ENCODE measurements at places on chromosomes 12 and 14. TPM values are rescaled to one million over a fixed set of nuclear protein-coding genes. Genes with fewer than 3 reads are reported as not detected.

DNA sequence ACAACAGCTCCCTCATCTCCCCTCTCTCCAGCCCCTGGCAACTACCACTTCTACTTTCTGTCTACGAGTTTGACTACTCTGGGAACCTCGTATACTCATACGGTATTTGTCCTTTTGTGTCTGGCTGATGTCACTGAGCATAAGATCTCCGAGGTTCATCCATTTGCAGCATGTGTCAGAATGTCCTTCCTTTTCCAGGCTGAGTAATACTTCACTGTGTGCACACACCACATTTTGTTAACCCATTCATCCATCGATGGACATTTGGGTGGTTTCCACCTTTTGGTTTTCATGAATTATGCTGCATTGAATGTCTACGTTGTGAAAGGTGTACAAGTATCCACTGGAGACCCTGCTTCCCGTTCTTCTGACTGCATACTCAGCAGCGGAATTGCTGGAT, 24.1 kb upstream of the DLK1 start:
- DNase-seq, result no peak

DNA sequence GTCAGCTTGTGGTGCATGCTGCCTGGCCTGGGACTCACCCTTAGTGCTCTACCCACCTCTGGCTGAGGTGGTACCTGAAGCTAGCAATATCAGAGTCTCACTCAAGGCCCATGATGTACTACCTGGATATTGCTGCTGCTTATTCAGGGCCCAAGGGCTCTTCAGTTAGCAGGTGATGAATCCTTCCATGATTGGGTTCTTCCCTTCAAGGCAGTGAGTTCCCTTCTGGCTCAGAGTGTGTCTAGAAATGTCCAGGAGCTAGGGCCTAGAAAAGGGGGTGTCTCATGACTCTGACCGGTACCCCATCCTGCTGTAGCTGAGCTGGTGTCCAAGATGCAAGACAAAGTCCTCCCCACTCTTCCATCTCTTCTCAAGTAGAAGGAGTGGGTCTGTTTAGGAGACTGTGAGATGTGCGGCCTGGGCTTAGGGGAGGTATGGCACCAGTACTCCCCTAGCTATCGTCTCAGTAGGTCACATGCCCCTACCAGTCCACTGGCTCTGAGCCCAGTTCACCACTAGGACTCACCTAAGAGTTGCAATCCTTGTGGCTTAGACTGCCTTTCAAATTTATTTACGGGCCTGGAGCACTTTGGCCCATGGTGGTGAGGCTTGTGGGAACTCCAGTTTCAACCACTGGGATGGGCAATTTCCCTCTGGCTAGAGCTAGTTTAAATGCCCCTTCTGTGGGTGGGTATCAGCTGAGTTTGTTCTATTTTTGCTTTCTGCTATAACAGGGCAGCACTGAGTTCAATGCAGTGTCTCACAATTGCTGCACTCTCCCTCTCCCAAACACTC, 12.2 kb downstream of the PRORP start:
- DNase-seq, result no peak

DNA sequence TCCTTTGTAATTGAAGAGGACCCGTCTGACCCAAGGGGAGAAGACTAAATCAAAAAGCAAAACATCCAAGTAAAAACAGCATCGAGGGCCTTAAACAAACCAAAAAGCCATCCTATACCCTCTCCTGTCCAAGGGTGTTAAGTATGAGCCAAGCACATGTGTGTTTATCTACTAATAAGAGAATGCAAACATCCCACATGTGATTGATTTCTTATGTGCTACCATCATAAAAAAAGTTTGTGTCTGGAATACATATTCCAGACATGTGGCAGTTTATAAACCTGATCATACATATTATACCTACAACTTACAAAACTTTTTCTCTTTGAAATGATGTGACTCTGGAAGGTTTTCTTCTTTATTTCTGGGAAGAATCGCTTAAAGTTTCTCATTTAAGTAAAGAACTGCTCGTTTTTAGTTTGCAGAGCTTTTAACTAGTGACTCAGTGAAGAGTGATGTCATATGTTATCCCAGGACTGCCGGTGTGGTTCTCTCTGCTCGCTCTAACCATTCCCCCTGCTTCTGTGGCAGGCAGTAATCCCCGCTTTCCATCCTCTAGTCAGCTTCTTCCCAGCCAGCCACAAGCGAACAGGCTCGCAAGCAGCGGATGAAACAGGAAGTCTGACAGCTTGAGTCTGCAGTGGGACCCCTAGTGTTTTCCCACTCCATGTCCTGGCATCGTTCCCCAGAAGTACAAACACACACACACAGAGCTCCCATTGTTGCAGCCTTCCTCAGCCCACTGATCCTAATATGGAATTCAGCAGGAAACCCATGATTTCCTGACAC, 431 bp upstream of the RHOJ start:
- DNase-seq, result peak; percentile 70

- no peak for DNase-seq
Observed at GRCh38 chr12:105931762-105932570, 206.8 kb downstream of the NUAK1 start.

DNA sequence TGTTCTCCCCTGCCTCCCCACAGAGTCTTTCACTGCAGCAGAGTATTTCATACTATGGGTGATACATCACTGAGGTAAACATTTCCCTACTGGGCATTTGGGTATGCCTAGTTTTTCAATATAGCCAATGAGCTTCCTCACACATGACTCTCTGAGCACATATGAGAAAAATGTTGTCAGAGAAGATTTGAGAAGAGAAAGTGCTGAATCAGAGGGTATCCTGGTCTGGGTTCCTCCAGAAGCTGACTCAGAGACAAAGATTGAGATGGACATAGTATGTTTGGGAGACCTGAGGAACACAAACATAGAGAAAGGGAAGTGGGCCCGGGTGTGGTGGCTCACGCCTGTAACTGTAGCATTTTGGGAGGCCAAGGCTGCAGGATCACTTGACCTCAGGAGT, 12.6 kb downstream of the SLC8B1 start:
- no peak for DNase-seq

- no peak for DNase-seq
Observed at GRCh38 chr14:33569821-33570687, 380.8 kb downstream of the EGLN3 start.

DNA sequence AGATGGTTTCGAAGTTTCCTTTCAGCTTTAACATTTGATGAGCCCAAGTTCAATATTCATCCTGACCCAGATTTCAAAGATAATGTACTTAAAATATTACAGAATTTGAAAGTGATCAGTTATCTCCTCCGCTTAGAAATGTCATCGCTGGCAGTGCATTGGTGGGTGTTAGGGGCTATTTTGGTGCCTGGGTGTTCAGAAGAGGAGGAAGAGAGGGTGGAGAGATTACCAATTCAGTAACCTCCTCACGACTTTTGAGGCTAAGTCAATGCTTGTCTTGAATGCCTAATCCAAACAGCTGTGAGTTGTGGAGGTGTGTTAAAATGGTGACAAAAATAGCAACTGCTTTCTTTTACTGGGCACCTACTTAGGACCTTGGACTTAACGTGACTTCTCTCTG, 13.8 kb upstream of the DGLUCY start:
- no peak for DNase-seq

GRCh38 chr12:90233168-90234100, 524.8 kb upstream of the ATP2B1 start:
- no peak for DNase-seq

DNA sequence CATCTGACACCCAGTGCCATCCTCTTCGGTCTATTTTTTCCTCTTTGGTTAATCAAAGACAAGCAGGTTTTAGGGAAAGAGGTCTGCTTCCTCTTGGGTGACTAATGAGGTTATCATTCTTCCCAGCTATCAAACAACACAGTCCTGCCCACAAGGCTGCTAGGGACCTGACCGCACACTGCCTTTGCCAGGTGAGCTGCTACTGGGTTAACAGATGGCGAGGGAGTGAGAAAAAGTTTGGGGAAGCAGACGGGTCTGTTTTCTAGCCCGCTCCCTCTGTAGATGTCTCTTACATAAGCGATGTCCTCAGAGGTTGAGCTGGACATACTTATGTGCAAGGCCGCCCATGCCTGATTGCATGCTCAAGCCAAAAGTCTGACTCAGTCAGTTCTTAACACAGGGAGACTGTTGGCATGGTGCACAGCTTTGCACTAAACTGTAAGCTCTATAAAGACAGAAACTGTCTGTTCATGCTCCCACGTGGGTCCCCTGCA, 94.1 kb downstream of the SLC15A4 start:
- DNase-seq, result no peak

GRCh38 chr12:31896514-31897039, 62.6 kb upstream of the RESF1 start:
- no peak for DNase-seq

GRCh38 chr14:41806366-41806975, 199.8 kb downstream of the LRFN5 start:
- no peak for DNase-seq

DNA sequence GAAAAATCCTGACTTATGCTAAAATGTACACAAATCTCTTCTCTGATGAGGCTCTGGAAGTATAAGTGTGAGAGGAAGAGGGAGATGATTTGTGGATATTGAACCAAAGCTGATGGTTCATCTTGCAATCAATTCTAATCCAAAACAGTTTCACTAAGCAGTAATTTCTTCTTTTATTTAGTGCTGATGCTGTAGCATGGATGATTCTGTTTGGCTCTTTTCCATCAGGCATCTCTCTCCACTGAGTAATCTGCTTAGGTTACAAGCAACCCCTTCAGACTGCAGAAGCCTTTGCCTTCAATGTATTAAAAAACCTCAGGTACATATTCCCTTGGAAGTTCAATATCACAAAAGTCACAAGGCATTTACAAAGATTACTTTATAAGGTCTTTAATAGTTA, 159.1 kb upstream of the CCDC198 start:
- no peak for DNase-seq

DNA sequence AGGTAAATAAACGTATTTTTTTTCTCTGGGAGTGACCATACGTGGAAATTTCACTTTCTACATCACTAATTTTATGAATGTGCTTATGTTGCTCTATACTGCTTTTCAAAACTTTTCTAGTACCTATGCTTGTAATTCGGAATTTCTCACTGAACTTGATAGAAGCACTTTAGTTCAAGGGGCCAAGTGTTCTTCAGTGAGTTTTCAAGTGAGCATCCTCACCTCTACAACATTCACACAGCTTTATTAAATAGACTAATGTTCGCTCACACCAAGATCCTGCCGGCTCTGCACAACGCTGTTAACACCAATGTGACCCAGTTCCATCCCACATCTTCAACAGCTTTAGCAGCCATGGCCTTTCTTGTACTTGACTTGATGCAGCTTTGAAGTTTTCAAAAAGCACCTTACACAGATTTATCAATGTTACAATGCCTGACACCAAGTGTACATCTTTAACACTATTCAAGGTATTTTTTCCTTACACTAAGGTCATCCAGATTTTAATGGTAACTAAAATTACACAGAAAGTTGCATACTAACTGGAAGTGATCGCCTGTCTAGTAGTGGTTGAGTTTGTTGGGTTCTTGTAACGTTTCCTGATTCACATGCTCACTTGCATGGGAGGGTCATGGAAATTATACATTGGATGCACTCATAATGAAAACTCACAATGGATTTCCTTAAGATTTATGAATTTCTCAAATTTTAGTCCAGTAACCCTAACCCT, 4.5 kb downstream of the UBC start:
- no peak for DNase-seq

- no peak for DNase-seq
Observed at GRCh38 chr12:67752226-67752732, 103.7 kb downstream of the DYRK2 start.

GRCh38 chr12:128715485-128715884, 108.3 kb downstream of the SLC15A4 start:
- DNase-seq, result no peak

GRCh38 chr14:98903371-98903770, 368.6 kb downstream of the BCL11B start:
- DNase-seq, result no peak

DNA sequence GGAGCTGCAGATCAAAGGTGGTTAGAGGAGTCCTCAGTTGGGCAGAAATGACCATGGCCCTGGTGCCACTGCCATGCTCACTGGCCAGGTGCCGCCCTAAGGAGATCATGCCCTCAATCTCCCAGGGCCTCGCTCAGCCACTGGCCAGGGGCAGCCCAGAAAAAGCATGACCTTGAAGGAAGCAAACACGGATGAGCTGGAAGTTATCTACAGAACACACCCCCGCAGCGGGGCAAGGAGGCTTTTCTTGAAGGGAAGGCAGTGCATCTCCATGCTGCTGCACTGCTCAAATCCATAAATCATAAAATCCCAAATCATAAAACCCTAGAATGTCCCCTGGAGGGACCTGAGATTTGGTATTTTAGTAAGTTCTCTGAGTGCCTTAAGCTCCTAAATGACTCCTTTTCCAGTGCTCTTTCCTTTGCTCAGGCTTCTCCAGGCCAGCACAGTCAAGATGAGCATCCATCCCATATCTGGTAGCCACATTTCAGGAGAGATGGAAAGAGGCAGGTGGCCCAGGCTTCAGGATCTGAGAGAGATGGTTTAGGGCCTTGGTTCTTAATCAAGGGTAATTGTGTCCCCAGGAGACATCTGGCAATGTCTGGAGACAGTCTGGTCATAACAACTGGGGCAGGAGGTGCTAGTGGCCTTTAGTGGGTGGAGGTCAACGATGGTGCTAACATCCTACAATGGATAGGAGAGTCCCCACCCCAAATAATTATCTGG, 217.3 kb downstream of the RBM19 start:
- no peak for DNase-seq

DNA sequence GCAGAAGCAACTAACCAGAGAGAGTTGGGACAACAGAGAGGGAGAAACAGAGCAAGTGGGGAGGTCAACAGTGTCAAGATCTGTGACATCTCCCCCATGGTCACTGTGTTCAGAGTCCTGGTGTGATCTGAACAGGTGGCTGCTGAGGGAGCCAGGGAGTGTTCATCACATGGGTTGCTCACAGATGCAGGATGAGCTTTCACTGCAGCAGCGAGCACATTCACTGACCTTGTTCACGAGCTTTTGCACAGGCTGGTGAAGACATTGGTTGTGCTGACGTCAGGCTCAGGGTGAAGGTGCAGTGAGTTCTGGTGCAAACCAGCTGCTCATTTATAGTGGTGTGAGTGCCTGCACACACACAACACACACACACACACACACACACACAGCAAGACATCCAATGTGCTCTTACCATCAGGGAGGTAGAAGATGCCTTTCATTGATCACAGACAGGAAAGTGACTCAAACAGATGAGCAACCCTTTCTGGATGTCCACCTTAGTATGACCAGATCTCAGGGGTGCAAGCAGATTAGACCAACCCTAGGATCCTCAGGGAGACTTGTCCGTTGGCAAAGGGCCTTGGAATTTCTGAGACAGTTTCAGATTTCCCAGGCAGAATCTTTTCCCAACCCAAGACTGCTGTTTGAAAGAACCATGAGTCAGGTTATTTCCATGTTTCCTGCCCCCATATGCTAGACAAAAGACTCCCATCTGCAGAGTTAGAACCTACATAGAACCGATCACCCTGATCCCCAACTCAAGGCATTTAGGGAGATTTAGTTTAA, 44.3 kb upstream of the OR10AD1 start:
- no peak for DNase-seq

GRCh38 chr12:4563336-4563735, 1.3 kb downstream of the DYRK4 start:
- DNase-seq, result no peak

- DNase-seq, result no peak
Observed at GRCh38 chr12:106804668-106805067, 30.2 kb downstream of the RIC8B start.

SERPINA12 gene
- total RNA-seq, result not detected

DENND5B gene
- 57.1 TPM for total RNA-seq

NEUROD4 gene
- 3.9 TPM for total RNA-seq

MSRB3 gene
- total RNA-seq, result 3.9 TPM

TOMM20L gene
- not detected for total RNA-seq

TMEM19 gene
- total RNA-seq, result 68.5 TPM

Measured in occipital lobe (tissue), 3 donors.